ENCODE measurements at places on chromosomes 3 and 15.

DNA sequence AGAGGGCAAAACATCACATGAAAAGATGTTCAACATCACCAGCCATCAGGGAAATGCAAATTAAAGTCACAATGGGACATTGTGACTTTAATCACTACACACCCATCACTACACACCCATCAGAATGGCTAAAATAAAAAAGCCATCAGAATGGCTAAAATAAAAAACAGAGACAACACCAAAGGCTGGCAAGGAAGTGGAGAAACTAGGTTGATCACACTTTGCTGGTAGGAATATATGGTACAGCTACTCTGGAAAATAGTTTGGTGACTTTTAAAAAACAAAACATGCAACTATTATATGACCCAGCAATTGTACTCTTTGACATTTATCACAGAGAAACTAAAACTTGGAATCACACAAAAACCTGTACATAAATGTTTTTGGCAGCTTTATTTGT lies 15.1 kb upstream of the ABHD5 start:
- no peak for DNase-seq

DNA sequence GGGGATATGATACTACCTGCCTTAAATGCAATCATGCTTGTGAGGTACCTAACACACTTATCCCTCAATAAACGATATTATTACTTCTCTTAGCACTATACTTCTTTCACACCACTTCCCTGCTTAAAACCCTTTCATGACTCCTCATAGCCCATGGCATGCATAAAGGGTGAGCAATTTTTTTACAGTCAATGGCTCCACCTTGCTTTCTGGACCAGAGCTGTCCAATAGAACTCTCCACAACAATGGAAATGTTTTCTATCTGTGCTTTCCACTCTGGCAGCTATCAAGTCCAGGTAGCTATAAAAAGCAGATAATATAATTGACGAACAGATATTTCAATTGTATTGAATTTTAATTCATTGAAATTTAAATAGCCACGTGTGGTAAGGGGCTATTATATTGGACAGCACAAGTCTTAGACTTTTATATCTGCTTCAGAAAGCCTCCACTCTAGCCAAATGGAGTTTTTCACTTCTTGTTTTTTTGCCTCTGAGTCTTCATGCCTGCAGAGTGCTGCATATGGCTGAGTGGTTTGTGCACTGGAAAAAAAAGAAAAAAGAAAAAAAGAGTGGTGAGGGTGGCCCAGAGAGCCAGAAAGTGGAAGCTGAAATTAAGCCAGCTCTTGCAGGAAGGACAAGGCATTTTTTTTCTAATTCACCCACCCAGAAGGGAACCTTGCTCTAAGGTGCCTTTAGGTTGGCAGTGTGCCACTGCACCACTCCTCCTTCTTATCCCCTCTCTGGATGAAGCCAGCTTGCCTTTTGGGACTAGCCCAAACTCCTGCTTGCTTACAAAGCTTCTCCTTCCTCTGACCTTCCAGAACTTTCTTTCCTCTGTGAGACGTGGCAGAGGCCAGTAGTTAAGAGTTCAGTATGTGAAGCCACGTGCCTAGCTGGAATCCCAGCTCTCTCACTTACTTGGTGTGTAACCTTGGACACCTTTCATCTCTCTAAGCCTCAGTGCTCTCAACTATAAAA lies 239.0 kb upstream of the LRTM1 start:
- peak; percentile 46 for DNase-seq

DNA sequence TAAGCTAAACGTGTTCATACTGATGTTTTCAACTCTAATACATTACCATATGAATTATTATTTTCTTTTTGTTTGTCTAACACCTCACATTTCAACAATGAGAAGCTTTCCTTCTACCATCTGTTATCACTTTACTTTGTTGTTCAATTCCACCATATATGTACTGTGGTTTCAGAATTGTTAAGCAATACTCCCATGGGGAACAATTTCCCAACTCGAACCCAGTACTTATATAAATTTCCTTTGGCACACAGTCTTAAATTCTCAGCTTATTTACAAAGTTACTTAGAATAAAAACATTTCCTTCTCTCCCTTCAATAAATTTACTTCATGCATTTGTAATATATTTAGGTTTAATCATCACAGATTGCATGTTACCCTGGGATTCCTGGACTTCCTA lies 1764.4 kb downstream of the OTOL1 start:
- DNase-seq = no peak

GRCh38 chr15:71167445-71168165 lies 52.3 kb downstream of the THSD4 start:
- DNase-seq = peak; percentile 38

DNA sequence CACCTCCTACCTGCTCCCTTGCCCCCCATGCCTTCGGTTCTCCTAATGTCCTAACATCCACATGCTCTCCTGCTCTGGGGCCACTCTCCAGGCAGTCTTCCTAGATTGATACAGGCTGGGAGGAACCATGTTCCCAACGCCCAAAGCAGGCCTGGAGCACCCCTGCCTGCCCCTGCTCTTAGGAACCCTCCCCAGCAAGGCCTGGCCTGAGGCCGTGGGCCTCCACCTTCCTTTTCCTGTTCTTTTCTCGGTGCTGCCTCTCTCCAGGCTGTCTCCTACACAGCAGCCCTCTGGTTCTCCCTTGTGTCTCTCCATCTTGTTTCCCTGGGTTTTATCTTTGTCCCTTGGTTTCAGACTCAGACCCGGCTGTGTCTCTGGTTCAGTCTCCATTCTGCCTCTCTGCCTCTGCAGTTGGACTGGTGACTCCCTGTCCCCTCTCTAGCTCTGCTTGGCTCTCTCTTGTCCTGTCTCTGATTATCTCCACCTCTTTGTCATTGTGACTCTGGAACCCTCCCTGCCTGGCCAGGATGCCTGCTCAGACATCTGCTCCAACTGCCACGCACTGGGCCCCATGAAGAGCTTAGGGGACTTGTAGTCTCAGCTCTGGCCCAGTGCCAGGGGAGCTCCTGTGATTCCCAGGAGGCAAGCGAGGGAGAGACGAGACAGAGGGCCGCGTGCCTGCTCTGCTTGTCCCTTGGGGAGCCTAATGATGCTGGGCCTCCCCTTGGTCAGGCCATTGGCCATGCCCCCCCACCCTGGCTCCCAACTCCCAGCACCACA lies 26.0 kb upstream of the RPL29 start:
- no peak for DNase-seq

DNA sequence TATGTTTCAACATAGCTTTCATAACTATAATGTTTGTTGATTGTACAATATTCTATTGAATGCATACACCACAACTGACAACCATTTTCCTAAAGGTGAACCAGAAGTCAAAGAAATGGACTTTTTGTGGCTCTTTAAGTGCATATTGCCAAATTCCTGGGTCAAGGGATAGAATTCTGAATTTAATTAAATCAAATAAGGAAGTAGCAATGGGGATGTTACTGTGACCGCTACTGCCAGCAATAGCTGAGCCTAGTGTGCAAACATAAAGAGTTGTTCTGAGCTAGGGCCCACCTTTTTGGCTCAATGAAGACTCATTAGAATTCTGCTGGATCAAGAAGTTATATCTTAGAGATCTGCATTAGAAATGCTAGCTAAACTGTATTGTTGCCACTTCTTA lies 17.3 kb upstream of the KBTBD8 start:
- DNase-seq = no peak

DNA sequence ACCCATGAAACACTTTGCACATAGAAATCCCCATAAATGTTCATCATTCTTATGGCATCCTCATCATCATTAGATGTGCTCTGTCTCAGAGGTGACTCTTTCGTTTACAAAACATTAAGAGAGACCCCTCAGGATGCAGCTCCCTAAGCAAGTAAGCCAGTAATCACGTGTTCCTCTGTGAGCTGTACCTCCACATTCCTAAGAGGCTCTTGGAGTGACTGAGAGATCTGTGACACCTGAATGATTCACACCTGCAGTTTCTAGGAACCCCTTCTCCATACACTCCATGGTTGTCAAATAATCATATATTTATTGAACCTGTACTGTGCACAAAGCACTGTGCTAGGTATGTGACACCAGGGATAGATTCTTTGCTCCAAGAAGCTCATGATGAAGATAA lies 602.4 kb downstream of the UNC13C start:
- DNase-seq = no peak
